ENCODE measurements at places on chromosomes 3 and 15.
A peak's percentile ranks its signal among the peaks of the same experiment; 100 is the strongest.

DNA sequence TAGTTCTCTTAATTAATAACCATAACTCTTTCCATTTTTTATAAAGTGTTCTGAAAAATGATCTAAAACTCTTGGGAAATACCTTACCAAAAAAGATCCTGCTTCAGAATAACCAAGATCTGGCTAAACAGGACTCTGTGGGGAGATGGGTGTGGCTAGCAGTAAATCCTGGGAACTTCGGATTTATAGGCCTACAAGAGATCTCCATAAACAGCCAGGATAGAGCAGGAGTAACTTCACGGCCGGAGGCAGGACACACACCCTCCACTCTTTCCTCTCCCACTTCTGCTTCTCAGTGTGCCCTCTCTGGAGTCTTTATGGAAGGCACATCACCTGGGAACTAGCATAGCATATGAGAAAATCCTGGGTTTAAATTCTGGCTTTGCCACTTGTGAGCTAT is 309.4 kb upstream of the SOX2 start:
- no peak for DNase-seq

- peak; percentile 95 for DNase-seq
These were observed at the start of the genes CEP19 and PIGX for GRCh38 chr3:196711838-196712513. Gene CEP19 (minus strand): TSS chr3:196712250. CDS start chr3:196708657, 3,593 bp downstream. Gene PIGX (plus strand): TSS chr3:196712377.

DNA sequence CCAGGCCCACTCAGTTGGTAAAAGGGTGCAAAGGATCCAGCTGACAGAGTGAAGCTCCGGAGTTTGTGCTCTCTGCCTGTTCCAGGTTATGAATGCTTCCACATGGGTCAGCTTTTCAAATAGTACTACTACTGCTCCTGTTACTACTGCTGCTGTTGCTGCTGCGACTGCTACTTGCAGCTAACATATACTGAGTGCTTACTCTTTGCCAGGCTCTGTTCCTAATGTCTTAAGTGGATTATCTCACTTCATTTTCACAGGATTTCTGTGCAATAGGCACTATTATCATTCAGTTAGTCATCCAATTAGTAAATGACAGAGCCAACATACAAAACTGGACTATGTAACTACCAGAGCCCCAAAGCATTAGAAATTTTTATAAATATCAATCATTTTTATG is 106.5 kb downstream of the IQCH start:
- no peak for DNase-seq

GRCh38 chr3:71517271-71517791 is 66.2 kb downstream of the FOXP1 start:
- no peak for DNase-seq

GRCh38 chr3:33831053-33831452 is 32.6 kb downstream of the PDCD6IP start:
- DNase-seq = no peak

DNA sequence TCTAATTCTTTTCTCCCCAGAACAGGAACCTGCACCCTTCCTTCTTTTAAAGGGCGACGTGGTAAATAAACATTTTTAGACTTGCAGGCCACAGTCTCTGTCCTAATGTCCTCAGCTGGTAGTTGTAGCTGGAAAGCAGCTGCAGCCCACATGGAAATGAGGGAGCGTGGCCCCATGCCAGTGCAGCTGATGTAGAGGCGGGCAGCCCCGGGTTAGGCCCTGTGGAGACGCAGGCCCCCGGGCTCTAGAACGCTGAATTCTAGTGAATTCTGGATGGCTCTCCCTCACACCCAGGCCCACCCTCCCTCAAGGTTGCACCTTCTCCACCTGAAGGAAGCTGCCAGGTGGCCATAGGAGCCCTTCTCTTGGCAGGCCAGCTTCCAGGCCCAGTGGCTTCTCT is 52.3 kb downstream of the PGPEP1L start:
- no peak for DNase-seq

DNA sequence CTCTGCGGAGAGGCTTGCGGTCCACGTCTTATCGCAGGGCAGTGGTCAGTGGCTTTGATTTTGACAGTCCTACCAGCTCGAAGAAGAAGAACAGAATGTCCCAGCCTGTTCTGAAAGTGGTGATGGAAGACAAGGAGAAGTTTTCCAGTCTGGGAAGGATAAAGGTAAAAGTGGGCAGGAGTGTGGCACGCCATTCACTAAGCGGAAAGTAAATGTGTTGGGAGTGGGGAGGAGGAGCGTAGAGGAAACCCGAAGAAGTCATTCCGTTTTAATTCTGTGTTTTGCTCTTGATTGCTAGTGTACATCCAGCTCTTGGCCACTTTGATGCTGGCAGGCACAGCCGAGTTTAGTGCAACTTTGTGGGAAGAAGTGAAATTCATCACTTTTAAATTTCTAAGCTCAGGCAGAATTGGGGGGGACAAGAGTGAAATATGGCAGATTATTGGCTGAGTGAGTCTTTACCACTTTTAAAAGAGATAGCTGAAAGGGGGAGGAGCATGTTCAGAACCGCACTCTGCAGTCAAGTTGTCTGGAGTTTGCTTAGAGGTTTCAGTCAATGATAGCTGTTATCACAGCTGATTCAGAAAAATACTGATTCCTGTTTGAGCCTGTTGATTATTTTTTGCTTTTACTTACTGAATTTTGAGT is 1.8 kb downstream of the ARHGEF26 start:
- DNase-seq = no peak

GRCh38 chr15:75058127-75058905 is 34.9 kb downstream of the PPCDC start:
- DNase-seq = no peak

- peak; percentile 26 for DNase-seq
These were observed 503 bp downstream of the HLTF start for GRCh38 chr3:149085828-149086231.

- DNase-seq = no peak
These were observed 42.0 kb downstream of the STARD5 start for GRCh38 chr15:81281766-81282605.

- DNase-seq = no peak
These were observed 855.4 kb upstream of the NR2F2 start for GRCh38 chr15:95475067-95475466.

DNA sequence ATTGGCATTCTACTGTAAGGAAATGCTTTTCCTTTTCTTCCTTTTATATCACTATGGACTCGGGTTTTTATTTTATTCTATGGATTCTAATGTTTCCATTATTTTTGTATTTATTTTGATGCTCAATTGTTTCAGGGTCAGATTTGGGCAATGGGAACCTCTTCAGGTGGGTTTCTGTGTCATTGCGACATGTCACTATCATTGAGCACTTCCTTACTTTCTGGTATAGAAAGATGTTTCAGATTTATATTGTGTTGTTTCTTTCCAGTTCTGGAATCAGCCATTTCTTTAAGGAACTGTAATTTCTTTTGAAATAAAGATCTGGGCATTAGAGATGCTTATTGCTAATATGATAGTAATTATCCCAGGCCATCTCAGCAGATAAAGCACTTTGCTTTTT is 21.8 kb downstream of the GALK2 start:
- DNase-seq = no peak

GRCh38 chr15:31503256-31503655 is 176.6 kb downstream of the KLF13 start:
- DNase-seq = no peak

- no peak for DNase-seq
These were observed 12.4 kb downstream of the PIF1 start for GRCh38 chr15:64813075-64813474.

DNA sequence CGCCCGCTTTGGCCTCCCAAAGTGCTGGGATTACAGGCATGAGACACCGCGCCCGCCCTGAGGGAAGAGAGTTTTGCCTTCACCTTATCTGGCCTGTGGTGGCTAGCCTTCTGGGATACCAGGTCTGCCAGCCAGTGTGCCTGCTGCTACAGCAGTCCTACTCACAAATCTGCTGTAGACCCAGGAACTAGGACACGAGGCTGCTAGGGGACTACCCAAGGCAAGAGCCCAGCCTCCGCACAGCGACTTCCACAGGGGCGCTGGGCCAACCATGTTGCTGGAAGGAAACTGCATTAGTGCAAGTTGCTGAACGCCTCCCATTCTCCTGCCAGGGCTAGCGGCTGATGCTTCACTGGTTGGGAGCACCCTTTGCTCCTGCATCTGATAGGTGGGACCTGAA is 53.7 kb downstream of the DHX30 start:
- DNase-seq = no peak

DNA sequence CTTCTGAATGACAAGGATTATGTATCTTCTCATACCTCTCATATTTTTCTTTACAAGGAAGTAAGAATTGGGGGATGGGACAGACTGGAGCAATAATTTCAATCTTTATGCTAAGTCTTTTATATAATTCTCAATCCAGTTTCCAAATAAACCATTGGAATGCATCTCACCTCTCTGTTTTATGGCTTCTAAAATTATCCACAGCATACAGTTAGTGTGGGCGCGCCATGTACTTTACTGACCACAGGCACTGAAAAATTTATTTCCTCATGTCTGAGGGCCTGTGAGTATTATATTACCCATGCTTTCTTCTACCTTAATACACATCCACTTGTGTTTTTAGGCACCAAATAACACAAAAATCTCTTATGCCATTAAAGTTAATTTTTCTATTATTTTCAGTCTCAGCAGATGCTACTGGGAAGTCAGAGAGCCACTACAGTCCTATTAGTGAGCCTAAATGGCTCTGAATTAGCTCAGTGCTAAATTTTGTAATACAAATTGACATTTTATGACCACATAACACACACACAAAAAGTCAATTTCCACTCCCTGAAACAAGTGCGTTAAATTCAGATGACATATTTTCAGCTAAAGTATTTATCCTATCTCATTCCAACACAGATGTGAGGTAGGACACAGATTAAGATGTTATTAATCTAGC is 39.3 kb downstream of the SLITRK3 start:
- DNase-seq = no peak

DNA sequence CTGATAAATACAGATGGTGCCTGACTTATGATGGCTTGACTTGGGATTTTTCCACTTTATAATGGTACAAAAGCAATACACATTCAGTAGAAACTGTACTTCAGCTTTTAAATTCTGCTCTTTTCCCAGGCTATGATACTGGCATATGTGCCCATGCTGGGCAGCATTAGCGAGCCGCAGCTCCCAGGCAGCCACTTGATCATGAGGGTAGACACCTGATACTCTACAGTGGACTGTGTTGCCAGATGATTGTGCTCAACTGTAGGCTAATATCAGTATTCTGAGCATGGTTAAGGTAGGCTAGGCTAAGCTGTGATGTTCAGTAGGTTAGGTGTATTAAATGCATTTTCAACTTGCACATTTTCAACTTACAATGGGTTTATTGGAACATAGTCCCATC is 17.7 kb upstream of the FEM1B start:
- no peak for DNase-seq

GRCh38 chr15:32718227-32718820 is 520 bp downstream of the GREM1 start:
- no peak for DNase-seq

GRCh38 chr3:53044371-53044710 is 1.5 kb downstream of the SFMBT1 start:
- DNase-seq = no peak
